ENCODE measurements at places on chromosomes 7 and 10. TPM values are rescaled to one million over a fixed set of nuclear protein-coding genes. Genes with fewer than 3 reads are reported as not detected.

TMEM176B gene
- 32.3 TPM for total RNA-seq

TRIL gene
- total RNA-seq, result 8.4 TPM

GRCh38 chr10:78472551-78472890 lies 438.9 kb downstream of the RPS24 start:
- no peak overlapping the region for H3K4me3 ChIP-seq
- H3K4me1 ChIP-seq, result no peaks in the 10 kb centered on the region
- no peaks in the 10 kb centered on the region for H3K36me3 ChIP-seq
- no peak overlapping the region for H3K27ac ChIP-seq

DNA sequence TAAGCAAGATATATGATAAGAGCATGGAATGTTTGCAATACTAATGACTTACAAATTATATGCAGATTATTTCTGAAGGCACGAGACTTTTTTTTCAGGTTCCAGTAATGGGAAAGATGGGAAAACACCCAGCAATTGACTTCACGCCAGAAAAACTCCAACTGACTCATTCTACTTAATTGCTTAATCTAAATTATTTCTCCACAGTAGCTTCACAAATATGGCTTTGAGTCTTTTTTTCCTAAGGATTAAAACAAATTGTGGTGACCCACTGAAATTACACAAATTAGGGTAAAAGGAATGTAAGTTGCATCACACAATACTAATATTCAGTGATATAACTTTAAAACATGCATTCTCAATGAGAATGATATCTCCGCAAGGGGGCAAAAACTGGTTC lies 138.7 kb downstream of the GNAI1 start:
- H3K27ac ChIP-seq, result no peak overlapping the region
- peaks cover 11% of the 10 kb centered on the region for H3K4me1 ChIP-seq
- H3K4me3 ChIP-seq, result no peak overlapping the region
- DNase-seq, result no peak
- no peaks in the 10 kb centered on the region for H3K36me3 ChIP-seq

DNA sequence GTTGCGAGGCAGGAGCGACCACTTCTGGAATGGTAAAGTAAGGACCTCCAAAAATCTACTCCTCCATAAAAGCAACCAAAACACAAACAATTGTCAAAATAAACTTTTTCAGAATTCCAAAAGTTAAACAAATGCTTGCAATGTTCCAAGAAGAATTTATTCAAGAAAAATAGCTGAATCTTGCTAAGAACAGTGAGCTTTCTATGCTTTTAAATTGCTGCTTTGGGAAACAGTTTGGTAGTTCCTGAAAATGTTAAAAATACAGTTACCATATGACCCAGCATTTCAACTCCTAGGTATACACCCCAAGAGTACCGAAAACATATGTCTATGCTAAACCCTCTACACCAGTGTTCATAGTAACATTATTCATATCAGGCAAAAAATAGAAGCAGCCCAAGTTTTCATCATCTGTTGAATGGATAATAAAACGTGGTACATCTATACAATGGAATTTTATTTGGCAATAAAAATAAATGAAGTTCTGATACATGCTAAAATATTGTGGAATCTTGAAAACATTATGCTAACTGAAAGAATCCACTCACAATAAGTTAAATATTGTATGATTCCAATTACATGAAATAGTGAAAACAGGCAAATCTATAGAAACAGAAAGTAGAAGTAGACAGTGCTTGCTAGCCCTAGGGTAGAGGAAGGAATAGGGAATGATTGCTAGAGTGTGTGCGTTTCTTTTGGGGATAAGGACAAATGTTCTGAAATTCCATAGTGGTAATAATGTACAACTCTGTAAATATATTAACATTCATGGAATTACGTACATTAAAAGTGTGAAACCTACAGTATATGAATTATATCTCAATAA lies 57.0 kb downstream of the LRRN3 start:
- no peak for DNase-seq
- H3K4me1 ChIP-seq, result no peaks in the 10 kb centered on the region
- no peaks in the 10 kb centered on the region for H3K36me3 ChIP-seq
- H3K27ac ChIP-seq, result no peak overlapping the region
- no peak overlapping the region for H3K4me3 ChIP-seq

GRCh38 chr7:67512481-67512880 lies 515.8 kb downstream of the TYW1 start:
- DNase-seq, result no peak
- no peak overlapping the region for H3K27ac ChIP-seq
- no peaks in the 10 kb centered on the region for H3K4me1 ChIP-seq
- no peaks in the 10 kb centered on the region for H3K36me3 ChIP-seq
